ENCODE measurements at places on chromosomes 6 and 20.

- no peak overlapping the region for H3K27ac ChIP-seq
- no peak overlapping the region for H3K4me3 ChIP-seq
- no peak for DNase-seq
- H3K27me3 ChIP-seq = no peaks in the 10 kb centered on the region
- no peaks in the 10 kb centered on the region for H3K4me1 ChIP-seq
Observed at GRCh38 chr6:79833964-79834284, 113.4 kb downstream of the ELOVL4 start.

GRCh38 chr6:128400875-128401274, 119.5 kb downstream of the PTPRK start:
- peaks cover 2% of the 10 kb centered on the region for H3K4me1 ChIP-seq
- DNase-seq = no peak
- H3K4me3 ChIP-seq = no peak overlapping the region

- no peak for DNase-seq
- H3K4me1 ChIP-seq = no peaks in the 10 kb centered on the region
- no peaks in the 10 kb centered on the region for H3K36me3 ChIP-seq
Observed at GRCh38 chr6:135576055-135576454, 78.5 kb upstream of the AHI1 start.

DNA sequence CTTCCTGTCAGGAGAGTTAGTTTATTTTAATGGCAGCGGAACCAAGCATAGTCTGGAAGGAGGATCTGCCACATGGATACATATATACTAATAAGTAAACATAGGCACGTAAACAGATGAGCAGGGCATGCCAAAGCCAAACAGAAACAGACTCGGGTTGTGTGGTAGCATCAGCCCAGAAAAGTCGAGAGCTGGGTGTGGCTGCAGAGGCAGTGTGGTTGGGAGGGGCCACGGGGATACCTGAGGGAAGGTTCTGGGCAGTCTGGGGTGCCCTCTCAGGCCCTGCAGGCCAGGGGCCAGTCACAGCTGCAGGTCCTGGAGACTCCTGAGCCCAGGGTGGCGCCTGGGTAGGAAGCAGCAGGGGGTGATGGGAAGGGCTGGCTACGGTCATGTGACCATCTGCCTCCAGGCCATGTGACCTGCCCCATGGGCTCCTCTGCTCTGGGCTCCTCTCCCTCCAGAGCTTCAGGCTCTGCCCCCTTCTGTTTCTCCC, 42.8 kb upstream of the MRPS10 start:
- H3K36me3 ChIP-seq = no peaks in the 10 kb centered on the region
- H3K4me3 ChIP-seq = no peak overlapping the region
- DNase-seq = no peak
- no peak overlapping the region for H3K27ac ChIP-seq

GRCh38 chr6:167647306-167647705, 179.4 kb upstream of the AFDN start:
- H3K4me3 ChIP-seq = no peak overlapping the region
- no peaks in the 10 kb centered on the region for H3K36me3 ChIP-seq
- no peak for DNase-seq
- peaks cover 3% of the 10 kb centered on the region for H3K4me1 ChIP-seq
- no peak overlapping the region for H3K27ac ChIP-seq
- H3K27me3 ChIP-seq = no peaks in the 10 kb centered on the region

GRCh38 chr20:20051767-20052073, 546 bp downstream of the CRNKL1 start:
- peak overlapping the region; percentile 99 for H3K4me3 ChIP-seq
- no peaks in the 10 kb centered on the region for H3K36me3 ChIP-seq
- no peak for DNase-seq
- peak overlapping the region; percentile 64 for H3K27ac ChIP-seq
- no peaks in the 10 kb centered on the region for H3K27me3 ChIP-seq

GRCh38 chr6:119350202-119350951, 816 bp upstream of the MAN1A1 start:
- H3K27ac ChIP-seq = peak overlapping the region; percentile 93
- no peaks in the 10 kb centered on the region for H3K36me3 ChIP-seq
- no peak for DNase-seq
- peaks cover 4% of the 10 kb centered on the region for H3K4me1 ChIP-seq
- no peaks in the 10 kb centered on the region for H3K27me3 ChIP-seq

DNA sequence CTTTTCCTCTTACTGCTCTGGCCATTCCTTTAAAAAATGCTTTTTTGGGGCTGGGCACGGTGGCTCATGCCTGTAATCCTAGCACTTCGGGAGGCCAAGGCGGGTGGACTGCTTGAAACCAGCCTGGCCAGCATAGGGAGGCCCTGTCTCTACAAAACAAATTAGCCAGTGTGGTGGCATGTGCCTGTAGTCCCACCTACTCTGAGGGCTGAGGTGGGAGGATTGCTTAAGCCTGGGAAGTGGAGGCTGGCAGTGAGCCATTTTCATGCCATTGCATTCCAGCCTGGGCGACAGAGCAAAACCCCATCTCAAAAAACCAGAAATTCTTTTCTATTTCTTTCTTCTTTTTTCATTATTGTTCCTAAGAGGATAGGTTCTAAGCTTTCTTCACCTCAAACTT, 36.9 kb upstream of the RNF144B start:
- no peak overlapping the region for H3K27ac ChIP-seq
- no peak for DNase-seq
- H3K27me3 ChIP-seq = no peaks in the 10 kb centered on the region
- no peaks in the 10 kb centered on the region for H3K4me1 ChIP-seq

DNA sequence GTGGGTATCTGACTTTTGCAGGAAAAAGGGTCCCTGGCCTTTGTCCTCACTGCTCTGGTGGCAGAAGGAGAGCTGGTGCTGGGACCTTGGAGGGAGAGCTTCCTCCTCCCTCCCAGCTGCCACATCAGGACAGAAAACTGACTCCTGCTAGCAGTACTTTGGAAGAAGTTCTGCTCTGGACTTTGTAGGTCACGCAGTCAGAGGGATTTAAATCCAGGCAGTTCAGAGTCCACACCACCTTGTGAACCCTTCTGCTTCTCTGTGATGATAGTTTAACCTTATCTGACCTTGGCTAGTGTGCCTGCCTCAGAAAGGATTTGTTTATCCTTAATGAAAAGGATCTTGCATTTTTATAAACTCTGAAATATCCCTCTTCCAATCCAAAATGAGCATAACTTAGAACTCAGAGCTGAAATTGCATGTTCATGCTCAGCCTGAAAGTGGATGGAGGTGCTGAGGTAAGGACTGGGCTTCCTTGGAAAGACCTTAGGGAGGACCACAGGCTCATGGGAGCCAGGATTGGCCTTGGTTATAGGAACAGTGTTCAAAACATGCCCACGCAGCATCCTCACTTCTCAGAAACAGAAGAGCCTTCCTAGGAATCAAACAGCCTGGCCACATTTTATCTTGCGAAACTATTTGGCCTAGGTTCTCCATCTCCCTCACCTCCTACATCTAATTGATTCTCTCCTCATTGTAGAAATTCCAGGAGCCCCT, 123.9 kb upstream of the SASH1 start:
- no peaks in the 10 kb centered on the region for H3K27me3 ChIP-seq
- no peaks in the 10 kb centered on the region for H3K36me3 ChIP-seq
- H3K27ac ChIP-seq = no peak overlapping the region
- peaks cover 1% of the 10 kb centered on the region for H3K4me1 ChIP-seq

GRCh38 chr6:147201885-147202515, 2.2 kb upstream of the STXBP5 start:
- H3K4me3 ChIP-seq = peak overlapping the region; percentile 64
- no peaks in the 10 kb centered on the region for H3K36me3 ChIP-seq
- H3K27me3 ChIP-seq = no peaks in the 10 kb centered on the region
- H3K27ac ChIP-seq = no peak overlapping the region
- no peak for DNase-seq
